ENCODE measurements at places on chromosomes 11 and 22.

GRCh38 chr22:45923212-45923611 lies 53.8 kb downstream of the WNT7B start:
- no peak for DNase-seq

- DNase-seq, result no peak
Observed at GRCh38 chr11:61026121-61027031, 54.9 kb downstream of the CD6 start.

DNA sequence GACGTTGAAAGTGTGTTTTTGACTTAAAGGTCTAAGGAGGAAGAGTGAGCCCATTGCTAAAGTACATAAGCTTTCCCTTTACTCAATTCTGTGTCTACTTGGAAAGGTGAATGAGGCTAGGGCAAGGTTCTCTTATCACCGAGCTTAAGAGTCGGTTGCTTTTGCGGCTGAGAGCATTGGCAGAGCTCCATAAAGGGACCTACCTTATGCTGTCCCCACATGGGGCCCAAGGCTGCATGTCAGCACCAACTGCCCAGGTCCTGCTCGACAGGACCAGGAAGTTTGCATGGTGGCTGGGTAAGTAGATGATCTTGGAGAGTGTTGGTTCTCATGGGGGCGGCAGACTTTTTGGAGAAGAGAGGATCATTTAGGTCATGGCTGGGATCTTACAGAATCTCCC lies 91.2 kb downstream of the ZBTB16 start:
- no peak for DNase-seq

DNA sequence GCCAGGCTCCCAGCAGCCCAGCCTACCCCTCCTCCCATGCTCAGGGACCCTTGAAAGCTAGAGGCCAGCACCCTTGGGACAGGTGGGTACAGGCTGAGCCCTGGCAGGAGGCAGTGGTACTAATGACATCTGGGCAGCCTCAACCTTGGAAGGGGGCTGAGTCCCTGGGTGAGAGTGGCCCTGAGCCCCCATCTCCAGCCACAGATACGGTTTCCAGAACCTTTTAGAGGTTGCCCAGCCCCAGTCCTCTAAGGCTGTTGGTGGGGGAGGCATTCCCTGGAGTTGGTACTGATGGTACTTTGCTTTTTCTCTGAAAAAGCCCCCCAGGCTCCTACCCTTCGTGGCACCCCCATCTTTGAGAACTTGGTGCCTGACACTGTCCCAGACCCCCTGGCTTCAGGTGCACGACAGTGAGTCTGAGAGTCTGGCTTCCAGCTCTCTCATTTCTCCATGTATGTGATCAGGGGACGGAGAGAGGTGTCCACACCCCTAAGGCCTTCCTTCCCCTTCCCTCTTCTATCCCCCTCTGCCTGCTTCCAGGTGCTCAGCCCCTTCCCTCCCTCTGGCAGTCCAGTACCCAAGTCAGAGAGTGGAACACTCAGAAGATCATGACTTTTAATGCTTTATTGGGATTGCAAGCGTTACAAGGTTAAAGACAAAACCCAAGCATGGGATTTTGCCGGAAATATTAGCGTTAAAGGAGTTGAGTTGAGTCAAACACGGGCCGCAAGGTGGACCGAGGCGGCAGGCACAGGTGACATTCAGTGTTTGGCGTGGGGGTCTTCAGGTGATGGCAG lies 10.5 kb downstream of the IGF2 start:
- DNase-seq, result no peak

GRCh38 chr11:19756675-19757475 lies 44.2 kb downstream of the NAV2 start:
- peak; percentile 65 for DNase-seq

GRCh38 chr11:123407130-123407995 lies 22.7 kb upstream of the GRAMD1B start:
- DNase-seq, result peak; percentile 75

DNA sequence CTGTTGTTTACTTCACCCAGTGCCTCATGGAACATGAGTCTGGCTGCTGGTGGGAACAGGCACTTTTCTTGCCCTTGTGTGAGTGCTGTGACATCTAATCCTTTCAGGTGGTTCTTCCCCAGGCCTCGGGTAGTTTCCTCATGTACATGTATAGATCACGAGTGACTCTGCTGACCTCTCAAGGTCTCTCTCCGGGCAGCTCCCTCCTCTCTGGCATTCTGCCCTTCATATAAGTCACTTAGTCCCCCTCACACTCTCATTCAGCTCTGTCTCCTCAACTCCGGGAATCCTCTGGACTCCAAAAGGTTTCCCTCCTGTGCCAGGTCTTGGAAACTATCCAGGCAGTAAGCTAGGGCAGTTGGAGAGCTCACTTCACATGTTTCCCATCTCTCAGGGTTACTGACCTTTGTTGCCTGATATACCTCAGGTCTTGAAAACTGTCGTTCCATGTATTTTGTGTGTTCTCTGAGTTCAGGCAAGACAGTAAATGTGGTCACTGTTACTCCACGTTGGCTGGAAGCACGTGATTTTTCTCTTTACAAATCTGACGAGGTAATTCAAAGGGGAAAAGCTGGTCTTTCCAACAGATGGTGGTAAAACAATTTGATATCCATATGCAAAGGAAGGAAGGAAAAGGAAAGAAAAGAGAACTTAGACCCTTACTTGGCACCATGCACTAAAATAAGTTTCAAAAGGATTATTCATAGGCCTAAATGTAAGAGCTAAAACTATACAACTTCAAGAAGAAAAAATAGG lies 40.5 kb upstream of the PITPNB start:
- no peak for DNase-seq

DNA sequence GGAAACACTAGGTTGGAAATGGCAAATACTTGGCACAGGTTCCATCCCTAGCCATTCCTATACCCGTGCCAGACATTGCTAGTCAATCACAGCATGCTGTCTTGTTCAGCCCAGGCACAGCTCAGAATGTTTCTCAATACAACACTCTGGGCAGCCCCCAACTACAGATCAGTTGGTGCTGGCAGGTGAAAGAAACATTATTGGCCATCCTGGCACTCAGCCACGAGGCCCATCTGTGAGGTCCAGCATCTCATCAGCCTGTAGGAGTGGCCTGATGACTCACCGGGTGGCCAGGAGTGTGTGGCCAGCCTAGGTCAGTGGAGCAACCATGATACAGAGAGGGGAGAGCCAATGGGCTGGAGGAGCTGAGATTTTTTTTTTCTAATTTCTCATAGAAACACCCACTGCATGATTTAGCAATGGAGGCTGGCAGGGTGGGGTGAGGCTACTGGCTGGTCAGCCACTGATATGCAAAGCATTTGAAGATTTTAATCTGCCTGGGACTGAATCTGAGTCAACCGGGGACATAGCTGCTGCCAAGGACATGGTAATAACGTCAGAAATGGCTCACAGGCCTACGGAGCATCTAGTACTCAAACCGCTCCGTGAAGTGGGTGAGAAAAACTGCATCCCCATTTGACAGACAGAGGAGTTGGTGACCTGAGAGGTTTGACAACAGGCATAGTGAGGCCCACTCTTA lies 5.4 kb downstream of the MYO18B start:
- peak; percentile 98 for DNase-seq

DNA sequence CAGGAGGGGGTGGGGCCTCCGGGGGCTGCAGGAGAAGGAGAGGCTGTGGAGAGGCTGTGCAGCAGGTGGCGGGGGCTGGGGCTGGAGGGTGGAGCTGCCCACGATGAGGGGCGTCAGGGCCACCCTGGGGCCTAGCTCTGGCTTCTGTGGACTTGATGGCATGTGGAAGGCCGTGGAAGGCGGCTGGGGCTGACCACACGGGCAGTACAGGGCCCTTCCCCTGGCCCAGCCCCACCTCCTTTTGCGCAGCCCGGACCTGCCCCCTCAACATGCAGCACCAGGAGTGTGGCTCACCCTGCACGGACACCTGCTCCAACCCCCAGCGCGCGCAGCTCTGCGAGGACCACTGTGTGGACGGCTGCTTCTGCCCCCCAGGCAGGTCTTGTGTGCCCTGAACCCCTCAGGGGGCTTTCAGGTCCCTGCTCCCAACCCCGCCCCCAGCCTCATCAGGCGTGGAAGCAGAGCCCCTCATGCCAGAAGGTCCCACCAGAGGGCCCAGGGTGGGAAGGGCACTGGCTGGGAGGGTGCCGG lies 6.1 kb downstream of the MUC5B start:
- DNase-seq, result no peak

DNA sequence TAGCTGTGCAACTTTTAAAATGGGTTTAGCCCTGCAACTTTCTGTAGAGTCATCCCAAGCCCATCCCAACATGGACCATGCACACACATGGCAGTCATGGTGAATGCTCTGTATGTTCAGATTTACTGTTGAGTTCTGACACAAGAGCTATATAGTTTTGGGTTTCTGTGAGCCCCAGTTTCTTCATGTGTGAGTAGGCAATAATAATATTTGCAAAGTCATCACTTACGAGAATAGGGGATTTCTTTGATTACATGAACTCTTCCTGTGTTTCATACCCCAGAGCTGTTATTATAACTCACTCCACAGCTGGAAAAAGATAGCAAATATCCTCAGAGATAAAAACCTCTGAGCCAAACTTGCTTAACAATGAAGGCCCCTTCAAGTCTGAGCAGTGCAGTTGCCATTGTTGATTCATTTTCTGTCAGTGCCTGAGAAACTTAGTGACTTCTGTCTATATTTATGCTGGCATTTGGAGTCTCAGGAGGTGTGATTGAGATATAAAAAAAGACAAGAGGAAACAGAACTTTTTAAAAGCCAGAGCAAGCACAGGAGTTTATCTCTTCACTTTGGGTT lies 767.9 kb upstream of the API5 start:
- DNase-seq, result no peak

Measured in AG08395 (cell line).